Activated CD4-positive, alpha-beta T cell treated with anti-CD3 and anti-CD28 coated beads, Interleukin-2, amount 10 ng/mL, durations not matched to agents 7 days and 5 days (primary cell): ENCODE measurements at places on chromosomes 16 and 17.

DNA sequence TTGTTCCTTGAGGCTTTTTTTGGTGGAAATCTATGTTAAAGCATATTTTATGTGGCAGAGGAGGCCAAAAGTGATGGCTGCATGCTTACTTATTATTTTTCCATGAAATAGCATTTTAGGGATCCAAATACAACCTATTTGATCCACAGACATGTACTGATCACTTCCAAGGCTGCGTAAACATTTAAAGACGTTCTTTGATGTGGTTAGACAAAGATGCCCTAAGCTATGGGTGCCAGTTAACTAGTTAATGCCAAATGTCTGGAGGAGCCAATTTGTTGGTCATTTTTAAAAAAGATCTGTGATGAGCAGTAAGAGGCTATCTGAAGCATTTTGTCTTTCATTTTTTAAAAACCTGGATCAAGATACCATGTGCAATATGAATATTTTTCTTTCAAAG, 17.3 kb upstream of the PRKCA start:
- no peak for DNase-seq

GRCh38 chr16:75152635-75153034, 4.3 kb downstream of the ZFP1 start:
- no peak for DNase-seq

DNA sequence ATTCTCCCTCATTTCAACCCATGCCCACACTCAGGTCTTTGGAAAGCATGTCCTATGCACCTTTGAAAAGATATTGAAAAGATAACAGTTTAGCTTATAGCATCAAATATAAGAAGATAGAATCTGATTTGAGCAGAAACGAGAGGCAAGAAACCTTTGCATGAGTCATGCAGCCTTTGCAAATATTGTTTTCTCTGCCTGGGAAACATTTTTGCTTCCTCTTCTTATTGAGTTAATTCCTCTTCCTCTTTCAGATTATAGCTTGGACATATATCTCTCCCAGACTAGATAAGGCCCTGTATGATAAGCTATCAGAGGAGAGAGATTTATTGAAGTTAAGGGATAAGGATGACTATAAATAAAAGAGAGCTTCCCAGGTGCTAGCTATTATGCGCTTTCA, 46.1 kb upstream of the KCNJ2 start:
- DNase-seq = no peak

- DNase-seq = no peak
These were observed 46.7 kb downstream of the ACTG1 start for GRCh38 chr17:81465910-81466309.

GRCh38 chr17:58271216-58271931, 9.4 kb downstream of the MPO start:
- DNase-seq = no peak

GRCh38 chr17:15890279-15890892, 54.5 kb upstream of the ADORA2B start:
- DNase-seq = no peak

GRCh38 chr17:21774263-21774662, 81.9 kb downstream of the KCNJ18 start:
- DNase-seq = no peak

GRCh38 chr17:48671697-48672171, 45.6 kb upstream of the HOXB9 start:
- DNase-seq = peak; percentile 70

GRCh38 chr16:78134944-78135619, 35.6 kb downstream of the WWOX start:
- no peak for DNase-seq

DNA sequence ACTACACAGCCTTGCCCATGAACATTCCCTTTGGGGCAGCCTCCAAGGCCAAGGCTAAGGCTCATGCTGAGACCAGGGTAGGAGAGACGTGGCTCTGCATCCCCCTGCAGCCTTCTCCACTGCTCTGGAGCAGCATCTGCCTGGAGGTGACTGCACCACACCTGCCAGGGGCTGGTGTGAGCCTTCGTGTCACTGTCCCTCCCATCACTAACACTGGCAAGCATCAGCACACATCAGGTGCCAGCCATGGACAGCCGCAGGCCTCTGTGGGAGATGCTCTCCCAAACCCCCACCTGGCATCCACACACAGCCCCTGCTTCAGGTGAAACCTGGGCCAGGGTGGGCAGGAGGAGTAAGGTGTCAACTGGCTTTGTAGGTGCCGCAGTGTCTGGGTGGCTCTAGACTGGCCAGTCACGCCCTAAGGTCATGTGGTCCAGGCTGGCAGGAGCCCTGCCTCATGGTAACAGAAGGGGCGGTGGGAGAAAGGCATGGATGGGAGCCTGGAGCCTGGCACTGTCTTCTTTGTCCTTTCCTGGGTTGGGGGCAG, 18.1 kb upstream of the MTSS2 start:
- DNase-seq = no peak

- peak; percentile 31 for DNase-seq
These were observed 2.8 kb downstream of the USP22 start for GRCh38 chr17:21039839-21040575.

DNA sequence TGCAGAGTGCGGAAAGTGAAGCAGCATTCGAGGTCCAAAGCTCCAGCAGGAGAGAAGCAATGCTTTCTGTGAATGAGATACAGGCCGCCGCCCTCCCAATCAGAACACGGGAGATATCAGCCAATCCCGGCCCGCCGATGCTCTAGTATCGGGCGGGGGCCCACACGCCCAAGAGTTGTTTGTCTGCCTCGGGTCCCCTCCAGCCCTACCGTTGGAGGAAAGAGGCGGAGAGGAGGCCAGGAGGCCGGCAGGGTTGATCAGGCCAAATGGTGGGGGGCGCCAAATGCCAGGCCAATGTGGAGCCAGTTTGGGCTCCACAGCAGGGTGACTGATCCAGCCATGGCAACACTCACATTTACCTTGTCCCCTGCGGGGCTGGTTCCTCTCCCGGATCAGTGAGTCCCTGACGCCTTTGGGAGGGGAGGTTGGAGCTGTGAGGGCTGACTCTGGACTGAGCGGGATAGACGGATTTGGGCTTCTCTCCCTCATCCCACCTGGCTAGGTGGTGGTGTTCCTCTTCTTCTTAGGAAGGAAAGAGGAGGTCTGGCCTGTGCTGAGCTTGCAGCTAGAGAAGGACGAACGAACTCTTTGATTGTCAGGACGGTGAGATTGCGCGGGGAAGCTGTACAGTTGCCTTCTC, 10.4 kb upstream of the CUEDC1 start:
- DNase-seq = no peak

DNA sequence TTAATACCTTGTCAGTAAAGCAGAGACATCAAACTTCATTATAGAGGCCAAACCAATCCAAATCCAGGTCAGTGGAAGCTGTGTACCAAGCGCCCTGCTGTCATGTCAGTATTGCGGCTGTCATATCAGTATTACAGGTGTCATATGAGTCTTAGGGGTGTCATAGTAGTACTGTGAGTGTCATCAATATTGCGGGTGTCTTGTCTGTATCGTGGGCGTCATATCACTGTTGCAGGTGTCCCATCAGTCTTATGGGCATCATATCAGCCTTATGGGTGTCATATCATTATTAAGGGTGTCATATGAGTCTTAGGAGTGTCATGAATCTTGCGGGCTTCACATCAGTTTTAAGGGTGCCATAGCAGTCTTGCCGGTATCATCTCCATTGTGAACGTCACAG, 6.0 kb upstream of the PRDM7 start:
- no peak for DNase-seq

GRCh38 chr17:81417049-81417878, 22.0 kb downstream of the BAHCC1 start:
- DNase-seq = no peak

GRCh38 chr16:89969741-89970410, 21.3 kb downstream of the DEF8 start:
- no peak for DNase-seq

- no peak for DNase-seq
These were observed 353.5 kb downstream of the TOX3 start for GRCh38 chr16:52193441-52193840.

DNA sequence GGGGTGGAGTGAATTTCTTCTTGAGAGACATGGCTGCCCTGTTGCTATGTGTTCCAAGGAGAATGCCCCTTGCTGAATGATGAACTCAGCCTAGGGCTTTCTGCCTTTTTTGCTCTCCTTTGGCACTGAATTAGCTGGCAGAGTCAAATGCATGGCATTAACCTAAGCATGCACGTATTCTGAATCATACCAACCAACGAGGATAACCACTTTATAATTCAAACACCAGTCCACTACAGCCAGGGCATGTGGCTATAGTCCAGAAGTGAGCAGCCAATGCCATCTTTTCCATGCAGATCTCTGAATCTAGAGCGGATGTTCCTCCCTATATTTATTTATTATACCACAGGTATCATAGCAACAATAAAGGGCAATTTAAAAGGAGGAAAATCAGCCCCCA, 15.7 kb downstream of the TMIGD1 start:
- no peak for DNase-seq

DNA sequence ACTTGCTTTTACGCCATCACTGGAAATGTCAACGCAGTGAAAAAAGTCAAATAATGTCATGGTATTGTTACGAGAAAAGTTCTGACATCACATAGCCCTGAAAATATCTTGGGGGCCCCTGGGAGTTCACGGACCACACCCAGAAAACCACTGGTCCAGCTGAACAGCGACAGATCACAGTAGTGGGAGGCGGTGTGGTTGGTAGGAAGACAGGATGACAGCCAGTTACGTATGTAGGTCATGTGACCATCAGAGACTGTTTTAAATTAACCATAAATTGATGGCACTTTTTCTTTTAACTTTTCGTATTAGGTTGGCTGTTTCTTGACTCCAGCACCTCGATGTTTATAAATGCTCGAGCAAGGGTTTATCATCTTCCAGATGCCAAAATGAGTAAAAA, 11.9 kb downstream of the ERCC4 start:
- no peak for DNase-seq
